Umbilical cord (tissue), 2 donors: ENCODE measurements at places on chromosomes 7 and 10.

GRCh38 chr7:116897661-116898060 is 35.3 kb downstream of the CAPZA2 start:
- DNase-seq: no peak

GRCh38 chr7:133354546-133355324 is 101.9 kb downstream of the EXOC4 start:
- DNase-seq: no peak

DNA sequence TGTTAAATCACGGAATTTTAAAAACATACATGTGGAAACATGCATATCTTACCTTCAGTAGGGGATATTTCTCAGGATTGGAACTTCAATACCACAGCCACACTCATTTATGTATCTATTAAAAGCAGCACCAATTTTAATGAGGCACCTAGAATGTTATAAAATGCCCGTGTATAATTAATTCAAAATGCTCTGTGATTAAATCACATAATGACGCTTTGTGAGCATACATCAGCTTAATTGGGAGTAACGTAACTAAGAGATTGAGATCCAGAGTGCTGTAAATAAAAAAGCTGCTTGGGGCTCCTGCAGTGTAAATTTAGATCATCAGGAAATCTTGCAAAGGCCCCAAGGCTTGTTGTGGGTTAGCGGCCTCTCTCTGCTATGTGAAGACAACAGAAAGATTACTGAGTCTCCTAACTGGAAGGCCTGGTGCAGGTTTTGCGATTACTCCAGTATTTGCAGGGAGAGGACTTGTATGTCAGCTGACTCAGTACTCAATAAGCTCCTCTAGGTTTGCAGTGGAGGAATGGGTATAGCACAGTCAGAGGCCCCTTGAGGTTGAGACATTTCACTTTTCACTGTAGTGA is 195.5 kb upstream of the PHYHIPL start:
- peak; percentile 8 for DNase-seq

- DNase-seq: no peak
Observed at GRCh38 chr10:5794236-5794635, 19.0 kb downstream of the GDI2 start.

GRCh38 chr10:130652544-130652943 is 516.4 kb downstream of the GLRX3 start:
- no peak for DNase-seq

DNA sequence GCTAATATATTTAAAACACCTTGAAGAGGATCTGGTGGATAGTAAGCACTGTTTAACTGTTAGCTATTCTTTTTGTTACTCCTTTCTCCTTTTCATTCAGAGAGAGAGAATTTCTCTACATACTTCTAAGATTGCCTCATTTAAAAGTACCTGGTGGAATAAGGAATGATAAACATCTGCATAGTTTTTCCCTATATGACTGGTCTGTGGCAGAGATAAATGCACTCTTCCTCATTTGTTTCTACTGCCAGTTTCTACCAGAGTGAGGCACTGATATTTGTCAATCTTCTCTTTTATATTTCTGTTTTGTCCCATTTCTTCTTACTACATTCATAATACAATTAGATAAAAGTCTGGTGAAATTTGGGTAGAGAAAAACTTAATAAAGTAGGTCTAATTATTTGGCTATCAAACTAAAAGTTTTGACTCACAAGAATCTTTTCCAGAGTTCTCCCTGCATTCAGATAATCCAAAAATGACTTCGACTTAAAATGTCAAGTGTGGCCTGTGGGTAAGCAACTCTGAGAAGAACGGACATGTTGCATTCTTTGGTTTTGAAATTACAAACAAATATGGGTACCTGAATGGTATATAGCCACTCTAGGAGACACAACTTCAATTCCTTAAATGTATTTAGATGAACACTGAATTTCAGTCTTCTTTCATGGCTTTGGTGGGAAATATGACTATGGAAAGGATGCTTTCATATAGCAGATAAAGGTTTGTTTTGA is 38.8 kb downstream of the RNLS start:
- no peak for DNase-seq

DNA sequence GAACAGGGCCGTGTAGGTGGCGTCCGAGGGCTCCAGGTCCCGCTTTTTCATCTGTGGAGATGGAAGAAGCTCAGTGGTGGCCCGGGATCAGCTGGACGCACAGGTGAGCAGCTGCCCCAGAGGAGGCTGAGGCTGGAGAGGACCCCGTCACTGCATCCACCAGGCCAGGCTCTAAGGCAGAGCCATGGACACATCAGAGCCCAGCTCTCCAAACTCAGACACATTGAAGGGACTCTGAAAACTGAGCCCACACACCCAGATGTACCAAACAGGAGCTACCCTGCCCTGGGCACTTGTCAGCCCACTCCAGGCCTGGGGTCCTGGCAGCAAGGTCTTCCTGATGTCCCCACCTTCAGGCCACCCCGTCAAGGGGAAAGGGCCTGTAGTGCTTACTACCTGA is 8.8 kb downstream of the PTCD1 start:
- no peak for DNase-seq

- no peak for DNase-seq
Observed at GRCh38 chr10:3982746-3983442, 197.9 kb upstream of the KLF6 start.

DNA sequence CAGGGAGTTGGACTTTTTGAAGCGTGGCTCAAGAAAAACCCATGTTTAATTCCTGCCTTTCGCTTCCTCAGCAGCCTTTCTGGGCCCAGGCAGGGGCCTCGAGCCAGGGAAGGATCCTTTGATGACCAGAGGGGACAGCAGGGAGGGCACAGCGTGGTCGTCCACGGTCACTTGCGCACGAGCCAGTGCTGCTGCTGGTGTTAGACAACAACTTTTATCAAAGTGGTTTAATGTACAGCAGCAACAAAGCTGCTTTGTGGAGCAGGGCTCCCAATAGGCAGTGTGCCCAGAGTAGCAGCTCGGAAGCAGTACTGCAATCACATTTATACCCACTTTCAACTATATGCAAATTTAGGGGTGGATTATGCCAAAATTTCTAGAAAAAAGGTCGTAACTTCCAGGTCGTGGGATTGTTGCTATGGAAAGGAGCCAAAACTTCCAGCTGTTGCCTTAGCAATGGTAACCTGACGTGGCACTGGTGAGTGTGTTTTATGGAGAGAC is 6.1 kb downstream of the GIMAP1 start:
- DNase-seq: no peak

DNA sequence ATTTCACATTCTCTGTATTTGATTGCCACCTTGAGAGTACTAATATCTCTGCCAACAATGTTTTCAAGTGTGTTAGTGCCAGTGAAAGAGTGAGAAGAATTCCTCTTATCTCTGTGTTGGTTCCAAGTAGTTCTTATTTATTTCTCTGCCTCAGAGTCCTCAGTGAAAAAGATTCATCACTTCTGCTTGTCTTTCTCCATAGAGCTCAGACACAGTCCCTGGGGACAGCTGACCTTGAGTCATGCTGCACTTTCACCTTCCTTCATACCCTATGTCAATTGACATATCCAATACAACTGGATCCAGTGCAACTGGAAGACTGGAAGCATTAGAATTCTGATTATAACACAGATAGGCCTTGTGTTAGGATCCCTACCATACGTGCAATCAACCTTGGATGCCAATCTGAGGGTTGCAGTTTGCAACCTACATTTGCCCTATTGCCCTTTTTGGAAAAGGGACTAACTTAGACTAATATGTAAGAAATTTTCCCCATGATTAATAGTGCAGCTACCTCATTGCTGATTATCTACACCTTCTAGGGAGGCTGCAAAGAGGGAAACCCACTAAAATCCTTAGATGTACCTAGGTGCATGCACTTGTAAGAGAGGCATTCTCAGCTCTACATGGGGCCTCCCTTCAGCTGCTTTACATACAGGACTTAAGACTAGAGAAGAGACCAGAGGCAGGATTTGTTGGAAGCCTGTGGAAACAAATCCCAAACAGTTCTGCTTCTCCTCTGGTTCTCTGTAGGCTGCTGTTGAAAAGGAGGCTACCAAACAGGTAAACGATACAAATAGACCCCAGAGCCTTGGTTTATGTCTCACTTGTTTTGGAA is 8.4 kb downstream of the IFIT2 start:
- no peak for DNase-seq

DNA sequence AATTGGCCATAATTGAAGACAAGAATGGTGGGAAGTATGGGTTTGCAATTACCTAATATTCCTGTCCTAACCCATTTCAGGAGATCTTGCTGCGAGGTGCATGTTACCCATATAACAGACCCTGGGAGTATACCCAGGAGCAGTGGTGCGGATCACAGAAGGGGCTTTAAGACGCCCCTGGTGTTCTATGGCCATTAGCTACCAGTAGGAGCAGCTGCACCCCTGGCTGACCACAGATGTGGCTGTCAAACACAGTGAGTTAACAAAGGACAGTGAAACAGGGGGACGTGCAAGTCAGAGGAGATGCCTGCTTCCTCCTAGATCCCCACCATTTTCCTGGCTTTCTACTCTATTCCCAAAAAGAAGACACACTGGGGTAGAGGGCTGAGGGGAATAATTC is 25.2 kb downstream of the AOC1 start:
- DNase-seq: no peak

- DNase-seq: no peak
Observed at GRCh38 chr7:88012086-88012485, 78.0 kb downstream of the ADAM22 start.

GRCh38 chr7:34224281-34224680 is 318.9 kb downstream of the BMPER start:
- no peak for DNase-seq

GRCh38 chr7:99733448-99733847 is 1.5 kb downstream of the CYP3A7 start:
- DNase-seq: no peak

DNA sequence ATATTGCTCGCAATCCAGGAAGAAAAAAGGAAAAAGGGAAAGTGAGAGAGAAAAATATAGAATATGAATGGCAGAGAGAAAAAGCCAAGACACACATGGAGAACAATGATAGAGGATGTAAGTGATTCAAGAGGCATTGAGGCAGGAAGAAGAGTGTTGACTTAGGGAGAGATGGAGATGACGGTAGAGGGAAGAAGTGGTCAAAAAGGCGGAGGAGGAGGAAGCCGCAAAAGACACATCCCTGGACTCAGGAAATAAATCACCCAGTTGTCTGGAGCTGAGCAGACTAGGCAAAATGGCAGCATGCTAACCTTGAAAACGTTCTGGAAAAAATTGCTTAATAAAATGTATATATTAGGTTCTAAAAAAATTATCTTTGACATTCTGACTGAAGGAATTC is 17.7 kb upstream of the GPR37 start:
- DNase-seq: no peak

DNA sequence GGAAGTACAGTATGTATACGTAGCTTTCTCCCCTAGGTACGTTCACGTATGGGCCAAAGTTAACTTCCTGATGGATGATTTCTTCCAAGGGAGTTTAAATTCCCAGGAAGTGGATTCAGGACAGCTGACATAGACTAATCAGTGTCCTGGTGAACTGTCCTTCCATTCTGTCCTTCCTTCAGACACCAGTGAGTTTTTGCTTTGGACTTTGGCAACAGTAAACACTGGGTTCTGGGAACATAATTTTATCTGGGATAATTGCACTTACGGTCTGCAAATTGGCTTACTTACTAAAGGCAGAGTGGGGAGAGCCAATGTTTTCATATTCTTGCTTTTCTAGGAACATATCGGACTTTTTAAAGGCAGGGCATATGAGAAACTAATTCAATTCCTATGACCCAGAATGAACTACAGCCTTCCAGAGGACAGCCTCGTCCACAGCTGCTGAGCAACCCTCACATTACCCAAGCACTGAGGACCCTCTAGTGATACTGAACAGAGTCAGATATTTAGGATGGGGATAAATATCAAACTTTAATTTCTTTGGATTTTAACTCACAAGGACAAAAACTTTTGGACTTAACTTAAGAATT is 97.9 kb downstream of the RAB18 start:
- DNase-seq: no peak

- DNase-seq: peak; percentile 89
Observed at GRCh38 chr7:80942261-80943041, 23.6 kb upstream of the SEMA3C start.

GRCh38 chr10:13773496-13774170 is 186.9 kb downstream of the PRPF18 start:
- DNase-seq: no peak

DNA sequence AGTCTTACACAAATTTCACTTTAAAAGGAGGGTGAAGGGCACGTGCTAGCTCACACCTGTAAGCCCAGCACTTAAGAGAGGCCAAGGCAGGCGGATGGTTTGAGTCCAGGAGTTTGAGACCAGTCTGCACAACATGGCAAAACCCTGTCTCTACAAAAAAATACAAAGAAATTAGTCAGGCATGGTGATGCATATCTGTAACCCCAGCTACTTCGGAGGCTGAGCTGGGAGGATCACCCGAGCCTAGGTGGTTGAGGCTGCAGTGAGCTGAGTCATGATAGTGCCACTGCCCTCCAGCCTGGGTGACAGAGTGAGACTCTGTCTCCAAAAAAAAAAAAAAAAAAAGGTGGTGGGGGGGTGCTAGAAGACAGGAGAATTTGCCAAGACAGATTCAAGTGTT is 237.3 kb upstream of the KLF14 start:
- no peak for DNase-seq

DNA sequence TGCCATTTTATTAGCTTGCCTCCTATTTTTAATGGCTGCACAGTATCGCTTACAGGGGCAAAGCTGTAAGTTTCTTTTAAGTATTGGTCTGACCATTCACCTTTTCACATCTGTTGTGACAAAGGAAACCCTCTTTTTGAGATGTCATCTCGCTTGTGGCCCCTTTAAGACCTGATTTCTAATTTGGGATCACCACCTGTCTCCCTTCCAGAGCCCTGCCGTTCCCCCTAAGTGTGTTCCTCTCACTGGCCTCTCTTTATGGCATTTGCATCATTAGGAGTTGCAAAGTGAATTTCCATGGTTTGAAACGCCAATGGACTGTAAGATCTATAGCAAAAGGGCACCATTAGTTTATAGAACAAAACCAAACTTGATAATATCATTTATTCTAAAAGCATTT is 1.4 kb downstream of the EPDR1 start:
- no peak for DNase-seq

DNA sequence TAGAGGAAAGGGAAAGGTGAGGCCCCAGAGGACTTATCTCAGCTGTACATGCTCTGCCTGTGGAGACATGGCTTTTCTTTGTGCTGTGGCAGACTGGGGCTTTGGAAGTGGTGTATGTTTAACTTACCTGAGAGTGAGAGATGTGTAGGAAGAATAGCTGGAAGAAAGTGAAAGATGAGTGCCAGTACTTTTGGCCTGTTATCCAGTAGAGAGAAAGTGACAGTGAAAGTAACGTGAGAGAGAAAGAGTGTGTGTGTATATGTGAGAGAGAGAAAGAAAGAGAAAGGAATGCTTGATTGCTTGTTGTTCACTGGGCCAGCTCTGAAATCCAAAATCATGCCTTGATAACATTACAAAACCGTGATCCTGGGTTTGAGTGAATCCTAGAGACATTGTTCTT is 25.5 kb downstream of the MTURN start:
- no peak for DNase-seq

GRCh38 chr7:29841926-29842701 is 35.8 kb downstream of the WIPF3 start:
- DNase-seq: no peak

DNA sequence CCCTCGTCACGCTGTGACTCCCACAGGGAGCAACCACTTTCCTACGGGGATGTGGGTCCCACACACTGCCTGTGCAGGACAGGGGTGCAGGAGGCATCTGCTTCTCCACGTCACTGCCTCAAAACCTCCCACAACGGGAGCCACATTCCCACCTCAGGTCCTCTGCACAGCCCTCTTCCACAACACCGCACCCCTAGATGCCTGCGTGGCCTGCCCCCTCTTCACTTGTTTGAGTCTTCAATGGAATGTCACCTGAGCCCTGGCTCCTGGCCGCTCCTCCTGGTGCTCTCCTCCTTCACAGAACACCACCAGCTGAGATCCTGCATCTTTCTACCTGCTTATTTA is 73.6 kb downstream of the MAD1L1 start:
- no peak for DNase-seq
